Bronchial epithelial cell (primary cell): ENCODE measurements at places on chromosomes 5 and 9.

GRCh38 chr9:2817999-2818803 is 25.7 kb downstream of the PUM3 start:
- peak; percentile 45 for DNase-seq

- DNase-seq, result peak; percentile 38
These were observed 6.2 kb upstream of the TCERG1 start for GRCh38 chr5:146440870-146441495.

DNA sequence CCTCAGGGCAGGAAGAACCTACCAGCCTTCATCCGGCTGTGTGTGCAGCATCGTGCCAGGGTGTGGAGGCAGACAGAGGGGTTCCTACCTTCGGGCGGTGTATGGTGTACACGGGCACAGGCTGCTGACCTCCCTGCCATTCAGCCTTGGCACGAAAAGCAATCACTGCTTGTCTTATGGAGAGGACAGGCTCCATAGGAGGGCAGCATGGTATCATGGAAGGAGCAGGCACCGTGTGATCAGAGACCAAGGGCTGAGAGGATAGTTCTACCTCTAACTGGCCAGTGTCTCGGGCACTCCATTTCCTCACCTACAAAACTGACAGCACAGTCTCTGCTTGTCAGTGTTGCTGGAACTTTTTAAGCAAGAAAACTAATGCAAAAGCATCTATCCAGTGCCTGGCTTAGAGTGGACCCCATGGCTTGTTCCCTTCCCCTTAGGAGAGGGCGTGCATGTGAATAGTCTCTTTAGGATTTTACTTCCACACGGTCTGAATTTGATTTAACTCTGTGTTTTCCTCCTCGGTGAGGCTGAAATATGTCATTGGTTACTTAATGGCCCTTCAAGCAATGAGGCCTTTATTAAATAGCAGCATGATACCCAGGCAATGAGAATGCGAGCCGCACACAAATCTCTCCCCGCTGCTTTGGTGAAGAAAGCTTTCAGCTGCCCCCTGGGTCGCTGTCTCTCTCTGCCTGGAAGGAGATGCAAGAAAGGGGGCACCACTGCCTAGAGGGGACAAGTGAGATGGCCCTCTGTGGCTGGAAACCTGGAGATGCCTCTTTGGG is 22.2 kb downstream of the TTLL11 start:
- DNase-seq, result no peak

GRCh38 chr5:83353231-83353630 is 118.3 kb upstream of the VCAN start:
- DNase-seq, result no peak
